Upper lobe of right lung (tissue), 1 donor: ENCODE measurements at places on chromosomes 1 and 21.

GRCh38 chr1:156358641-156359040 is 10.4 kb upstream of the RHBG start:
- DNase-seq, result no peak

DNA sequence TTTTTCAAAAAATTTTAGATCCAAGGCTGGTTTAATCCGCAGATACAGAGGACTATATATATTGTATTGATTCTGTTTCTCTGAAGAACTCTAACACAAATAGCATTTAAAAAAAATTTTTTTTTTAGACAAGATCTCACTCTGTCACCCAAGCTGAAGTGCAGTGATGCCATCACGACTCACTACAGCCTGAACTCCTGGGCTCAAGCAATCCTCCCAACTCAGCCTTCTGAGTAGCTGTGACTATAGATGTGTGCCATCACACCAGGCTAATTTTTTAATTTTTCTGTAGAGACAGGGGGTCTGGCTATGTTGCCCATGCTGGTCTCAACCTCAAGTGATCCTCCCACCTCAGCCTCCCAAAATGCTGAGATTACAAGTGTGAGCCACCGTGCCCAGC is 3.0 kb downstream of the ANKRD45 start:
- DNase-seq, result no peak

DNA sequence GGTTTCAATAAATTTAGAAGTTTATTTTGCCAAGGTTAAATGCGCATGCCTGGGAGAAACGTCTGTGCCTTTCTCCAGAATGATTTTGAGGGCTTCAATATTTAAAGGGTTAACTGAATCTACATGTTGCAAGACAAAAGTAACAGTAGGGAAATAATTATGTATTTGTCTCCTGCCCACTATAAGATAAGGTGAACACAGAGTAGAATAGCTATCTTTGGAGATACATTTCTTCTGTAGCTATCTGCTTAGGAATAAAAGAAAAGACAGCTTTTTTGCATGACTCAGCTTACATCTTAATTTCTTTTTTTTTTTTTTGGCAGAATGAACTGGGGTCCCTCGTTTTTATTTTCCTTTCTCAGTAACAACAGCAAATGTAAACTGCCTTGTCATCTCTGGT is 1351.6 kb downstream of the AMY1C start:
- no peak for DNase-seq

DNA sequence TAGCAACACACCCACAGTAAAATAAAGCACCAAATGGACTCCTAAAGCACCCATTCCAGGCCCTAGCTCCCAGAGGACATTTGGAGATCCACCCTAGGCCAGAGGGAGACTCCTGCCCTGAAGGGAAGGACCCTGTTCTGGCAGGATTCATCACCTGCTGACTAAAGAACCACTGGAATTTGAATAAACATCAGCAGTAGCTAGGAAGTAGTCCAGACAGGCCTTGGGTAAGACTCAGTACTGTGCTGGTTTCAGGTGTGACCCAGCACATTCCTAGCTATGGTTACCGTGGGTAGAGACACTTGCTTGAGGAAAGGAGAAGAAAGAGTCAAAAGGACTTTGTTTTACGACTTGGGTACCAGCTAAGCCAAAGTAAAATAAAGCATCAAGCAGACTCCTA is 92.7 kb upstream of the LRRC7 start:
- DNase-seq, result no peak

DNA sequence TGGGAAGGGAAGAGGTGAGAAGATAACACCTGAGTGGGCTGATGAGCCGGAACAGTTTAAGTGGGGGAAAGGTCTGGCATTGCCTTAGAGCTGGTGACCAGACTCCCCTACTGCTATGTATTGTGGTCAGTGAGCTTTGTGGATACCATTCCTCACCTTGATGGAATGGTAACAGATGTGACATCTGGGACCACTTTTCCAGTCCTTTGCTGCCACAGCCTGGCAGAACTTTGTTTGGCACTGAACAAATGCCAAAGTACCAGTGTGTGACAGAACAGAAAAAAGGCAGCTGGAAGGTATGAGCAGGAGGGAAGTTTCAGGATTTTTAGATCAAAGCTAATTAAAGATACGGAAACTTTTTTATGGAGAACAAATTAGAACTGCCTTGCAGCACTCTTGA is 6.2 kb downstream of the MED8 start:
- DNase-seq, result no peak

DNA sequence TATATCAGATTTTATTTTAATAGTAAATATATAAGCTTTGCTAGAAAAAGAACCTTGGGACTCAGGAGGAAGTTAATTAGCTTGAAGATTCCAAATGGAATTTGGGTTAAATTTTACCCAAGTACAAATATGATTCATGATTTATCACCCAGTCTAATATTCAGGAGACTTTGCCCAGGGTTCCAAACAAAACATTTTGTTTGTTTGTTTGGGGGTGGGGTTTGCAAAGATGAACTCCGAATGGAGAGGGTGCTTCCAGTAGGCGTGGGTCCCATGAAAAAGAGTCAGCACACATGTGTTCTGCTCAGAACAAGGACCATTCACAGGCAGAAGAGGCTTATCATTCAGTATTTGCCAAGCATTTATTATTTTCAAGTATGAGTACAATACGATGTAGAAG is 23.5 kb downstream of the KCNT2 start:
- no peak for DNase-seq

- no peak for DNase-seq
These were observed 32.8 kb upstream of the PTBP2 start for GRCh38 chr1:96688767-96689166.

GRCh38 chr1:211699059-211699458 is 23.6 kb upstream of the NEK2 start:
- no peak for DNase-seq

DNA sequence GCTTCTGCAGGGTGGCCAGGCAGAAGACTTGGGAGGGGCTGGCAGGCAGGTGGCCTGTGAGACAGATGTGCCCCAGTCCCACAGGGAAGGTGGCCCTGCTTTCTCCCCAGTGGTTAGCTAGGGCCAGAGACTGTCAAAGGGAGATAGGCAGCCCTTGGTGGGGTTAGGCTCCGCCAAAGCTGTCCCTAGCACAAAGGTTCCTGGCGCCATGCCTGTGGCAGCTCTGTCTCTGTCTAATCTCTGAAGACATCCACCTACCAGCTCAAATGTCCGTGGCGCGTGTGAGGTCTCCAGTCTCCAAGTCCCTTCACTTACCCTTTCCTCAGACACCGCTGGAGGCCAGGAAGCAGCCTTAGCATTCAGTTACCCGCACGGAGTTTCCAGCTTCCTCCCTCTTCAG is 17.7 kb downstream of the TCP10L start:
- no peak for DNase-seq

- no peak for DNase-seq
These were observed 15.3 kb downstream of the RPS6KC1 start for GRCh38 chr1:213066363-213066762.

DNA sequence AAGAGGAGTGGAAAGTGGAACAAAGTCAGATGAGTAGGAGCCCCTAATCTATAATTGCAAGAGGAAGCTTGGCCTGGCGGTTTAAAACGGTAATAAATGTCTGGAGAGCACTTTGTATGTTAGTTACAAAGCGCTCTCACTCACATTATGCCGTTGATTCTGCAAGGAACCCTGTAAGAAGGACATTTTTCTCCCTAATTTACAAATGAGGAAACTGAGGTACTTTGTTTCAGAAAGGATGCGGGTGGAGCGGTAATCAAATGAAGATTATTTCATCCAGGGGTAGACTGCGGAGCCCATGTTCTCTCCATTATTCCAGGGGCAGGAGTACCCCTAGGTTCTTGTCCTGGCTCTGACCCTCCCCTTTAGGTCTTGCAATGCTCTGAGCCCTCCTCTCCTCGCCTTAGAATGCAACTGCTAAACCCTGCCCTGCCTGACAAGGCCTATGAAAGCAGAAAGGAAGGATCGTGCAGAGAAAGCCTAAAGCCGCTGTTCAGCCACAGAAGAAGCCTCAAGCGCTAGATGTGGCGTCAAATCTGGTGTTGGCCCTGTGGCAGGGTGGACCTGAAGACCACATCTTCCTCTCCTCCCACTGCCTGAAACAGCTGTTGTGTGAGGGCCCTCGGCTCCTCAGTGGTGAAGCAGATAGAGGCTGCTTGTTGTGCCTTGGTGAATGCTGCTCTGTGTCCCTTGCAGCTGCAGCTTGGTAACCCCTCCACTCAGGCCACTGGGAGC is 588 bp upstream of the PACC1 start:
- DNase-seq, result no peak

DNA sequence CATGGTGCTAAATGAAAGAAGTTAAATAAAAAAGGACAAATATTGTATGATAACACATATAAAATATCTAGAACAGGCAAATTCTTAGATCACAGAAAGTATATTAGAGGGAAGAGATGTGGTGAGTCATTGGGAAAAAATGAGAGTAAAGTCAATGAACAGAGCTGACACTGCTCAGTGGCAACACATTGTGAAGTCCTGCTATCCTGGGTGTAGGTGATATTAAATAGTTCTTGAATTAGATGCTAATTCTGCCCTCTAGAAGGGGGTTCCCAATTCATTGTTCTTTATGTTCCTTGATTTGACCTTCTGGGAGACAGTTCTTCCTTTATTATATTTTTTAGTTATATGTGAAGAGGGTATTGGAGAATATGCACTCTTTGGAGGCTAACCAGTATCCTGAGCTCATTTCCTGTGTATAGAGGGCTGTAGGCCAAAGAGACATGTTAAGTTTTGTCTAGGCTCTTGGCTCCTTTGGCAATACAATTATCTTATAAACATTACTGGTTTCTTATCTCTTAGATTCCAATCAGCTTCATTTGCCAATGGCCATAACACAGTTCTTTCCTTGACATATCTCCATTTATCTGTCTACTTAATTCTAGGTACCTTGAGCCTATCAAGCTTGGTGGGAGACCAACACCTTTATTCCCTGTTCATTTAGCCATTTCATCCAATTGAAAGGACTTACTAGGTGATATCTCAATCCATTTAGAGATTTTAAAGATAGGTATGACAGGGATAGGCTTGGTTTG is 6.6 kb upstream of the SLC35A3 start:
- no peak for DNase-seq

DNA sequence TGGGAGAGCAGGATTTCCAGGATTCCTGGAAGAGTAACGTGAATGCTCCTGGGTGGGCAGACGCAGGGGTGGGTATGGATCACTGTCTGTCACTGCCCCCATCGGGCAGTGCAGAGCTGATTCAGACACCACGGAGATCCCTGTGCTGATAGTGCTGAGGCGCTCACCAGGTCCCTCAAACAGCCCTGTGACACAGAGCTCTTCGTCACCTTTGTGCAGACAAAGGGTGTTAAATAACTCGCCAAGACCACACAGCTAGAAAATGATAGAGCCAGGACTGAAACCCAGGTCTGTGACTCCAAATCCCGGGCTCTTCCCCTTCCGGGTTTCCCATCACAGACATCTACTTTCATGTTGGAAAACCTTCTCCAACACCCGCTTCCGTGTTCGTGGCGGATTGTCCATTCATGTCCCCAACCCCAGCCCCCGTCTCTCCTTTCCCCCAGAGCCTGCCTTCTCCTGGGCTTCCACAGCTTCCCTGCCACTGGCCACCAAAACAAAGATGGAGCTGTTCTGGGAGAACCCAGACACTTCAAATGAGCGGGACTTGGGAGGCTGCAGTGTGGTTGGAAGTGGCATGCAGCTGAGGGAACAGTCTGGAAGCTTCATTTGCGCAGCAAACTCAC is 2.6 kb downstream of the EFHD2 start:
- DNase-seq, result no peak

GRCh38 chr1:200415227-200415626 is 5.4 kb upstream of the ZNF281 start:
- DNase-seq, result no peak
